NAMALWA (cell line): ENCODE measurements at places on chromosomes 16 and 17.

DNA sequence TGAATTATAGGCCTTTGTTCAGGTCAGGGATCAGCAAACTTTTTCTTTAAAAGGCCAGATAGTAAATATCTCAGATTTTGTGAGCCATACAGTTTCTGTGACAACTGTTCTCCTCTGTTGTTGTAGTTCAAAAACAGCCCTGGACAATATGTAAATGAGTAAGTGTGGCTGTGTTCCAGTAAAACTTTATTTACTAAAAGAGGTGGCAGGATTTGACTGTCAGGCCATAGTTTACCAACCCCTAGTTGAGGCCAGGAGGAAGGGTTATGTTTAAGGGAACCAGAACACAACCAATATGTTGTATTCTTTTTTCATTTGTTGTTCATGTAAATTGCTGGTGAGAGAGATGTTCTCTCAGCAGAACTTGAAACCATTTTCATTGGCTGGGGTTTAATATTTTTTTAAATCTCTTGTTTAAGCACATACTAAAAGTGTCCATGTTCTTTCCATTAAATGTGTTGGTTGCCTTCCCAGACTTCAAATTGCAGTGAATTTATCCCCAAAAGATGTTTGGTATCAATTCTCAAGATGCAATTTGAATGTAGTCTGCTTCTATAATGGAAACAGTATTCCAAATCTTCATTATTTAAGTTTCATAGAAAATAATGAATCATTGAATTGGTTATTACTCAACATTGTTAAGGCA lies 260.3 kb downstream of the FTO start:
- no peak for DNase-seq

DNA sequence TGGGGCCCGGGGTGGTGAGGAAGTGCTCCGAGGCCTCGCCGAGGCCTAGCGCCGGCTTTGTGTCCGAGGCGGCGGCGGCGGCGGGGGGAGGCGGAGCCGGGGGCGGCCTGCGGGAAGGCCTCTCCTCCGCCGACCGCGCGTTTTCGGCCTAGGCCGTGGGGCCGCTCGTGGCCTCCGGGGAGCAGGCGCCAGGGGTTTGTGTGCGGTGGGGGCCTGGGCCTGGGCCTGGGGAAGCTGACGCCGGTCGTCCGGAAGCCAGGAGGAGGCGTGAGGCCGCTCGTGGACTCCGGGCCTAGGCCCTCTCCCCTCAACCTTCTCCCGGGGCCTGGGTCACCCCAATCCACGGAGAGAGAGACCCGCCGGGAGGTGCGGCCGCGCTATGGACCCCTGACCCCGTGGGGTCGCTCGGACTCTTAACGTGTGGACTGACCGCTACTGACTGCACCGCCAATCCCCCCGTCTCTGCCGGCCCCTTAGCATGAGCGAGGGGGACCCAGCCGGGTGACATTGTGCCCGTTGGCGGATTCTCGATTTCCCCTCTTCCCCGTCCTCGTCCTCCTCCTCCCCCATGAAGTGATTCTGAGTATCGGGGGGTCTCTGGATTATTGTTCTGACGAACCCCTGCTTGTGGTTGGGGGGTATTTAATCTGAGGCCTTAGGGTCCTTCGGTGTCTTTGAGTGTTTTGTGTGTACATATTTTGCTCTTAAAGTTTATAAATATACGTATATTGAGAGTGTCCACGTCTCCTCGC lies 660 bp downstream of the RBBP6 start:
- no peak for DNase-seq

- no peak for DNase-seq
Observed at GRCh38 chr16:70704586-70704985, 18.7 kb upstream of the MTSS2 start.

GRCh38 chr16:50151322-50151721 lies 1.8 kb upstream of the TENT4B start:
- no peak for DNase-seq

GRCh38 chr16:55468352-55468990 lies 10.5 kb upstream of the MMP2 start:
- no peak for DNase-seq

DNA sequence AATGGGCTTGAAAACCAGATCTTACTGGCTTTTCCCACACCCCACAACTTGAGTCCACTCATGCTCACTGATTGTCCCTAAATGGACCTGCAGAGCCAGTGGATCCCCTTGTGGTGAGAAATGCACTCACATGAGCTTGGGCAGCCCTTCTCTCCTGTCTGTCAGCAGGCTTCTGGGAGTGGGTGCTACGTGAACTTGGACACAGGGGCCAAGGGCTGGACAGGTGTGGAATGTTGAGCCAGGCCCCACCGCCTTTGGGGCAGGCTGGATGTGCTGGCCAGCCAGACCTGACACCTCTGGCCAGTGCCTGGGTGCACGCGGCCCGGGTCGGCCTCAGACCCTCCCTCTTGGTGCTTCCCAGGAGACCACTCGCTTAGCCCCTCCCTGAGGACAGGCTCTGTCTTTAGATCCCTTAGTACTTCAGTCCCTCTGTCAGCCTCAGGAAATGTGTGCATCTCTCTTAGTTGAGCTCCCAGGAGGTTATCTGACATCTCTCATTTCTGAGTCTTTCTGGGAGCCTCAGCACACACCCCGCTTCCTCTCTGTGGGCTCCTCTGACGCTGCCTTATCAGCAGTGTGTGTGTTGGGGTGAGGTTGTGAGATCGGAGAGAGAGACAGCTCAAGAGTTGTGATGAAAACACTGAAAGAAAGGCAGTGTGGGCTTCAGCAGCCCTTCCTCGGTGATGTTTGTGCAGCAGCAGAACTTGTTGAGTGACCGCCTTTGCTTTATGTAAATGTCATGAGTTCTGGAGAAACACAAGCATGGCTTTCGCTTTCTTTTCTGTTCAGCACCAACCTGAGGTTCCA lies 117.0 kb downstream of the RAB11FIP4 start:
- peak; percentile 76 for DNase-seq

DNA sequence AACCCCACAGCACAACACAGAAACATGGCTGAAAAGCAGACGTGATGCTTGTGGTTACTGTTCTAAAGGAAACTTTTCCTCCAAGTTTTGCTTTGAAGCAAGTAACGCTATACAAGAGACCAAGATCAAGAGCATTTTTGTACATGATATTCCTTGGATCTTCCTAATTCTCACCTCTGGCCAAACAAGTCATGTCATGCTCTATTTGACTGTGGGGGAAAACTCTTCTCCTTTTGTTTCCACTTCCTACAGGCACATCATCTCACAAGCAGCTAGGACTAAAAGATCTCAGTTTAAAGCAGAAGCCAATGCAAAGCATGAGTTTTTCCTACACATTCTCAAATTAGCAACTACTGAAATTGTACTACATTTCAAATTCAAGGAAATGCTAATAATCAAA lies 50.7 kb downstream of the CFDP1 start:
- no peak for DNase-seq
